ENCODE measurements at places on chromosomes 3 and 15.

DNA sequence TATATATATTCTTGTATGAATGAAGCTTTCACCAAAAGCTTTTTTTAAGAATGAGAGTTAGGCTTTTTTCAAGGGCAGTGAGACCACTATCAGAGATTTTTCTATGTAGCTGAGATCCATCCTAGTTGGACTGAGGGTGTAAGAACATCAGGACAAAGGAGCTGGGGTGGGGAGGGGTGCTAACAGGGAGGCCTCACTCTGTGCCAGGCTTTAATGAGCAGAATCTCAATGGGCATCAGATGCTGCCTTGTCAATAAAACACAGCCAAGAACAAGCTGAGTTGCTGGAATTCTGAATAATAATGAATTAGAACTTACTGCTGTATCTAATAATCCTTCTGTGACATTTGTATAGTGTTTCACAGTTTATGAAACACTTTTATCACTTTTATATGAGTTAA is 41.4 kb upstream of the USP3 start:
- no peak for DNase-seq

GRCh38 chr3:173630849-173631248 is 233.3 kb downstream of the NLGN1 start:
- no peak for DNase-seq

DNA sequence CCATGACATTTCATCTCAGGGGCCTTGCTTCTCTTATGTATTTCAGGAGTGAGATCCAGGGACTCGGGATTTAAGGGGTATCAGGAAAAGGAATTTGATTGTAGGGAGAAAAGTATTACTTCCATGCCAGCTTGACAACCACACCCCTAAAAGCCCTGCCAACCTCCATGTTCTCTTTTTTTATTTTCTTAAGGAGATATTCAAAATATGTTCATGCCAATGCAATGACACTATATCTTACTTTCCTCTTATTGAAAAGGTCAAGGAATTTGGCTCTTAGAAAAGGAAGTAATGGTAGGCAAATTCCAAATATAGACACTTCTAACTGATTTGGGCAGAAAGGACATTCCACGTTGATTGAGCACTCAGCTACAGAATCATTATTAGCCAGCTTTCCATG is 407.5 kb upstream of the NECTIN3 start:
- no peak for DNase-seq

GRCh38 chr15:91246998-91247397 is 146.9 kb downstream of the SV2B start:
- DNase-seq = no peak

DNA sequence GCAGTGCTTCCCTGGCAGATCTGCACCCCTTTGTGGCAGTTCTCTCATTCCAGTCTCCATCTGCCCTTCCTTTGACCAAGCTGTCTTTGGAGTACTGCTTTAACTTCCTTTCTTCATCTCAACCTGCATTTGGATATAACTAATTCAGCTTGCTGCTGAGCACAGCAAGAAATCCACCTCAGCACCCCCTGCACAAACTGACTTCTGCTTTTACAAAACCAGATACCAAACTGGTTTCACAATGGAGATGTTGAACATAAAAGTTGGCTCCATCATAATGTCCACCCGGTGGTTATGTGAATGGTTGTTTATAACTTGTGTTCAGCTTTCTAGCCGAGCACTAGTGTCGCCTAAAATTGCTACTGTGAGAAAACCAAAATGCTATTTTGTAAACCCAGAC is 341.1 kb upstream of the SEMA6D start:
- no peak for DNase-seq

- no peak for DNase-seq
Observed at GRCh38 chr3:144119633-144120032, 148.0 kb downstream of the DIPK2A start.

DNA sequence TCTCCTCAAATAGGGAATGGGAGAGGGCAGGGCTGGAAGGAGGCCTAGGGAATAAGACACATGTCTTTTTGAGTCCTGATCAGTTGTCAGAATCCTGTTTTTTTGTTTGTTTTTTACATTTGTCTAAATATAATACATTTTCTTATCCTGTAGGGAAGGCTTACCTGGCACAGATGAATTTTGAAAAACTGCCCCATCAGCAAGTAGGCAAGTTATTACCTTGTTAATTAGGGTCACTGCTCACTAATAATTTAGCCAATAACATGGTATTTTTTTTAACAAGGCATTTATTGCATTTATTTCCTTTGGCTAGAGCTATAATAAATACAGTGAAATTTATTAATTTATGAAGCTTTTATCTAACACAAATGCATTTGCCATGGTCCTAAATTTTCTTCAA is 423.2 kb upstream of the ONECUT1 start:
- DNase-seq = no peak

DNA sequence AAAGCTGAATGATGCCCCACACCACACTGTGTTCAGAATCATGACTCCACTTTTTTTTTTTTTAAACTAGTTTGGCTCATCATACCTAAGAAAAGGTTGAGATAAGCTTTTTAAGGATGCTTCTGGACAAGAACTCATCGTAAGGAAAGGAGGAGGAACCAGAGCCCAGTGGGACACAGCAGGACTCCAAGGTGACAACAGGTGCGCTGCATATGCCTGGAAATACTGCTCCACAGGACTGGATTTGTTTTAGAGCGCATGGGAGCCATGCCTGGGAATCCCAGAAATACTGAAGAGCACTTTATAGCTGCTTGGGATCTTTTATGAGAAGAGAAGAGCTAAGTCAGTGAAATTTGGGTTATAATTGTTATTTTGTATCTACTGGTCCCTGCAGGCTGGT is 93.4 kb downstream of the NEDD4 start:
- DNase-seq = no peak

DNA sequence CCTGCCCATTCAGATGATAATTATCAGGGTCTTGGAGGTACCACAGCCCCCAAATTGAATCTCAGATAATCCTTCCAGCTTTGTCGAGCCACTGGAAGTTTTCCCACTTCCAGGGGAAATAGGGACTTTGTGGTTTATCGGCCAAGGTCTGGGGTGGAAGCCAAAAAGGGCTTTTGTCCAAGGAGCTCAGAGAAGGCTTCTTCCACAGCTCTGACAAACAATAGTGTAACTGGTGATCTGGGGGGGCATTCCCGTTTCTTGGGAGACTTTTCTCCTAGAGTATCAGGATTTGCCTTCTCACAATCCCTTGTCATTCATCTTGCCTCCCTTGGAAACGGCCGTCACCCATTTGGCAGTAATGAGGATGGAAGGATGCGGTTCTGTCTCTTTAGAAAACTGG is 18.4 kb downstream of the SRGAP3 start:
- DNase-seq = no peak

- no peak for DNase-seq
Observed at GRCh38 chr3:181728470-181729340, 17.0 kb downstream of the SOX2 start.

- no peak for DNase-seq
Observed at GRCh38 chr3:12630292-12630691, 33.6 kb downstream of the RAF1 start.

DNA sequence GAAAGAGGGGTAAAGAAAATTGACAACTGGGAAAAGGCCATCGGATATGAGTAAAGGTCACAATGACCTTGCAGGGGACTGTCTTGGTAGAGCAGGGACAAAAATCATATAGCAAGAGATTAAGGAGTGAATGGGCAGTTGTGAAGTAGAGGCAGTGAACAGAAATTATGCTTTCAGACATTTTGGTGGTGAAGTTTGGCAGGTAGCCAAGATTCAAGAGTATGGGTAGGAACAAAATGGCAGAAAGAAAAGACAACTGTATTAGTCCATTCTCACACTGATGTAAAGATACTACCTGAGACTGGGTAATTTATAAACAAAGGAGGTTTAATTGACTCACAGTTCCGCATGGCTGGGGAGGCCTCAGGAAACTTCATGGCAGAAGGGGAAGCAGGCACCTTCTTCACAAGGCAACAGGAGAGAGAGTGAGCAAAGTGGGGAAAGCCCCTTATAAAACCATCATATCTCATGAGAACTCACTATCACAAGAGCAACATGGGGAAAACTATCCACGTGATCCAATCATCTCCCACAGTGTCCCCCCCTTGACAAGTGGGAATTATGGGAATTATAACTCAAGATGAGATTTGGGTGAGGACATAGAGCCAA is 84.0 kb downstream of the CGNL1 start:
- DNase-seq = no peak

DNA sequence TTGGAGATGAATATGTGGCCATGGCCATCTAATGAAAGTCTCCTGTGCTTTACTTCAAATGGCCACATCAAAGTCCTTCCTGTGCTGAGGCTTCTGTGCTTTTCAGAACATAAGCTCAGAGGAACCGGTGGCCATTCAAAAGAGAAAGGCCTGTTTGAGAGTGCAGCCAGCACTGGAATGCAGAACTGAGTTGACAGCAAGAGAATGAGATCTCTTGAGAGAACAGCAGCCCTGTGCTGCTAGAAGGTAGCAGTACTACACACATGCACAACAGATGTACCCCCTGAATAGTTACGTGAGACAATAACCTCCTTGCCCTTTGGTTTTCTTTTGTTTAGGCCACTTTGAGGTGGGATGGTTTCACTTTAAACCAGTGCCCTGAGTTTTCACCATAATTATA is 292.5 kb downstream of the PTPRG start:
- DNase-seq = no peak

GRCh38 chr3:58731673-58732072 is 65.1 kb upstream of the FAM3D start:
- no peak for DNase-seq

DNA sequence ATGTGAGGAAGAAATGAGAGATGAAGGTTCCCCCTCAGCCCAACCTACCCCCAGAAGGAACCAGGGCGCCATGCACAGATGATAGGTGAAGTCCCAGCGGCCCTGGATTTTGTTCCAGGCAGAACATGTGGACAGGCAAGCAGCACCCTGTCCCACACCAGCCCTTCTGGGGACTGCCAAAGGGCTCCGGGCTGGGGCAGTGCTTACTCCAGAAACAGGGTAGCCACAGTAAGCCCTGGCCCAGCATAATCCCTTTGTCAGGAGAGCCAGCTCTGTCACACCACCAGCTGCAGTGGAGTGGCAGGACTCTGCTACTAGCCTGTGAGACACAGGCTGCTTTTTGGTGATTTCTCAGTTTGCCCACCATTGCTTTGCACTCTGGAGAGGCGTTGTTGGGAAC is 6.3 kb downstream of the FBXL22 start:
- no peak for DNase-seq

DNA sequence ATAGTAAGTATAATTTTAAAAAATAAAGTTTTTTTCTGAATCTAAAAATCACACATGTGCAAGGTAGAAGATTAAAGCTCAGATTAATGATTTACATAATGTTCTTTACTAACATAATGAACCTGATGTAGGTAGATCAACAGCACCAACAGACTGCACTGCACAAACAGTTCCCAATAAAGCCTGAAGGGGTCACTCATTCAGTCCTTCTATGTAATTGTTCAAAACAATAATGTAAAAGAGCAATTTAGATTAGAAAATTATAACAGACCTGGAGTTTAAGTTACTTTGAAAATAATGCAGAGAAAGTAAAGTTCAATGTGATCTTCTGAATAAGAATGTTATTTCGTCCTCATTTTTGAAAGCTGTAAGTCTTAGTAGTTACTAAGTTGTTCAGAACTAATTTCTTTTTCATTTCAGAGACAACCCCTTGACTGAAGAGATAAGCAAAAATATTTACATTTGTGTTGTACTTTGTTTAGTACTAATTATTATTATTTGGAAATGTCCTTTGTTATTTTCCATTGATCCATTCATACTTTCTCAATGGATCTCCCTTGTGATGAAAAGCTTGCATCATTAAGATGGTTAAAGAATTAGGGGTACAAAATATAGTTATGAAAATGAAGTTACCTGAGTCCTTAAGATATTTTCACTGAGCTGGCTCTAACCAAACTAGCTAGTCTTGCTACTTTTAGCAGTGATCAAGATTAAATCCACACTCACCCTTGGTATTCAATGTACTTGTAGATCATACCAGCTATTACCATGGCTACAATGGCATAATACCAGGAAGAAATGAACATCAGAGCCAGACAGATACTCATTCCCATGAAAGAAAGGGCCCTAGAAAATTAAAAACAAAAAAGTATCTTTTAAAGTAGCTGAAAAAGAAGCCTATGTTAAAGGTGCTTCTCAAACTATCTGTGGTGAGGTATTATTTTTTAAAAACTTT is 16.8 kb downstream of the EMC4 start:
- peak; percentile 26 for DNase-seq

- DNase-seq = no peak
Observed at GRCh38 chr3:100087198-100087597, 27.1 kb downstream of the FILIP1L start.

DNA sequence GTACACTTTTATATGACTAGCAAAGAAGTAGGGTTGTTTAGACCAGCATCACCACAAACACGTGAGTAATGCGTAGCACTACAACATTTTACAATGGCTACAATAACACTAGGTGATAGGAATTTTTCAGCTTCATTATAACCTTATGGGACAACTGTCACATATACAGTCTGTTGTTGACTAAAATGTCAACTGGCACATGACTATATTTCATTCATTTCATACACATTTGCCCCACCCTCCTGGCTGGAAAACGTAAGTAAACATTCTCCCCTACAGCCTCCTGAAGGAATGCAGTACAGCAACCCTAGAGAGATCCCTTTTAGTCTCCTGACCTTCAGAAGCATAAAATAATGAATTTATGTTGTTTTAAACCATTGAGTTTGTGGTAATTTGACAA is 16.2 kb downstream of the RIOX2 start:
- DNase-seq = no peak

- no peak for DNase-seq
Observed at GRCh38 chr3:28109829-28110228, 131.6 kb upstream of the CMC1 start.

GRCh38 chr15:46301291-46301690 is 666.5 kb downstream of the SQOR start:
- no peak for DNase-seq

DNA sequence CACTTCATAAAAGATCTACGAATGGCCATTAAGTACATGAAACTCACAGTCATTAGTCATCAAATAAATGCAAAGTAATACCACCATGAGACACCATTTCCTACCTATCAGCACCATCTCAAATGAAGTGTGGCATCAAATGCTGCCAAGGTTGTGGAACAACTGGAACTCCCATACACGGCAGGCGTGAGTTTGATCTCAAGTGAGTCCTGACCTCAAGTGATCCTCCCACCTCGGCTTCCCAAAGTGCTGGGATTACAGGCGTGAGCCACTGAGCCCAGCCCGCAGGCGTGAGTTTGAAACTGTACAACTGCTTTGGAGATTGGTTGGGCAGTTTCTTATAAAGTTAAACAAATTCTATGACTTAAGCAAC is 28.8 kb upstream of the HDAC11 start:
- no peak for DNase-seq

- no peak for DNase-seq
Observed at GRCh38 chr3:177131927-177132636, 65.2 kb downstream of the TBL1XR1 start.

DNA sequence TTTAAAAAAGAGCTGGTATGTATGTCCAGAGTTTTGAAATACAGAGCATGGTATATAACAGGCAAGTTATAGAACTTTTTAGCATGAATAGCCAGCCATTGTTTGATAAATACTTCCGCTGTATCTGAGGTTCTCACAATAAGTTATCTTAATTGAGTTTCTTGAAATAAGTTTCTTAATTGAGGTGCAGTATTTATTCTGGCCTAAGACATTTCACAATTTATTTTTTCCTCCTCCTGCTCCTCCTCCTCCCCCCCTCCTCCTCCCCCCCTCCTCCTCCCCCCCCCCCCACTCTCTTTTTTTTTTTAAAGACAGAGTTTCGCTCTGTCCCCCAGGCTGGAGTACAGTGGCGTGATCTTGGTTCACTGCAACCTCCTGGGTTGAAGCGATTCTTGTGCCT is 83.4 kb downstream of the VPS8 start:
- no peak for DNase-seq

- DNase-seq = peak; percentile 68
Observed at GRCh38 chr15:98904544-98904943, 103.0 kb downstream of the PGPEP1L start.
